ENCODE measurements at places on chromosomes 2 and 18.
A peak's percentile ranks its signal among the peaks of the same experiment; 100 is the strongest.

GRCh38 chr18:41645589-41646360 is 309.3 kb upstream of the PIK3C3 start:
- no peak for DNase-seq

DNA sequence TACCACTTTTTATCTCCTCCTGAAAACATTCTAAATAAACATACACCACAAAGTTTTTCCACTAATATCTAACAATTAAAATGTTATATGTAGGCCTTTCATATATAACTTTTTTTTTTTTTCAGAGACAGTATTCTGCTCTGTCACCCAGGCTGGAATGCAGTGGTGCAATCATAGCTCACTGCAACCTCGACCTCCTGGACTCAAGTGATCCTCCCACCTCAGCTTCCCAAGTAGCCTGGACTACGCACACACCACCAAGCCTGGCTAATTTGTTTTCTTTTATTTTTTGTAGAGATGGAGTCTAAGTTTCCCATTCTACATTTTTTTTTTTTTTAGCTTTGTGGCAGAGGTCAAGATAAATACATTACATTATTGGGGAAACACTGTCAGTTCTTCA is 1612.6 kb upstream of the NXPH2 start:
- DNase-seq: no peak

GRCh38 chr2:238900511-238900910 is 52.6 kb downstream of the TWIST2 start:
- no peak for DNase-seq

GRCh38 chr2:133885847-133886246 is 317.6 kb upstream of the NCKAP5 start:
- no peak for DNase-seq

- no peak for DNase-seq
Measured at GRCh38 chr2:42675815-42676214, 88.1 kb downstream of the OXER1 start.

DNA sequence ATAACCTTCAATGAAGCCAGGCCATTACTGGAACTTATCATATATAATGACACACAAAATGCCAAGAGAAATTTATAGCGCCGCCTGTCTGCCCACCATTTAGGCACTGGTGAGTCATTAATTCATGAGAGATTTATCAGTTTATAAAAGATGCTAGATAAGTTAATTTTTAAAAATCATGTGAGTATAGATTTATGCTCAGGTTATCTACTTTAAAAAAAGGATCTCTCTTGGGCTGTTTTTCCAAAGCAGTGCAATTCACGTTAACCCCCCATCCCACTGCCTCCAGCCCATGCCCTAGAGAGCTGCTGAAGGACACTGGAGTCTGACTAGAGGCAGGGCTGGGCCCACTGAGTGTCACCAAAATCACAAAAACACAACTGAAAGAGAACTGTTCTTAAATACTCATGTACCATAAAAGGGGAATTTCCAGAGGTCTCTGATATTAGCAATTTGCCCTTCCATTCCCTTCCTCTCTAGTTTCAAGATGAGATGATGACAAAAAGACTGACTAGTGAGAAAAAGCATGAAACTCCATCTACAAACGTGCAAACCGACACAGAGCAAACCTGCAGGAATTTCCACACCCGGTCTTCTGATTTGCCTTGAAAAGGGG is 160.8 kb downstream of the BCL2 start:
- peak; percentile 64 for DNase-seq

DNA sequence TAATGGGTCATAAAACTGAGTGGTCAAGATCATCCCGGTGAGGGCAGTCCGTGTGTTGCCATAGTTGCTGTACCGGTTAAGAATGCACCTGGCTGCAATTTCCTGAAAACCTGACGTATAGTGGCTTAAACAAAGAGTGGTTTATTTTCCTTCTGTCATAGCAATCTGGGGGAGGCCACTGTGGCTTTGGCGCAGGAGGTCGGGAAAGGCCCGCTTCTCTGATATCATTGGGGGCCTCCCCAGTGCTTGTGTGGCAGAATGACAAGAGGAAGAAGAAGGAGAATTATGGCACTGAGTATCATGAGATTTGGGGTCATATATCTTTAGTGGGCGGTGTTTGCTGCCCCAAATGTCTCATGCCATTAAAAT is 4.4 kb downstream of the C2orf92 start:
- DNase-seq: no peak

- DNase-seq: no peak
Measured at GRCh38 chr2:59353306-59353921, 1112.3 kb upstream of the FANCL start.

GRCh38 chr2:168731616-168732015 is 70.8 kb upstream of the NOSTRIN start:
- no peak for DNase-seq

DNA sequence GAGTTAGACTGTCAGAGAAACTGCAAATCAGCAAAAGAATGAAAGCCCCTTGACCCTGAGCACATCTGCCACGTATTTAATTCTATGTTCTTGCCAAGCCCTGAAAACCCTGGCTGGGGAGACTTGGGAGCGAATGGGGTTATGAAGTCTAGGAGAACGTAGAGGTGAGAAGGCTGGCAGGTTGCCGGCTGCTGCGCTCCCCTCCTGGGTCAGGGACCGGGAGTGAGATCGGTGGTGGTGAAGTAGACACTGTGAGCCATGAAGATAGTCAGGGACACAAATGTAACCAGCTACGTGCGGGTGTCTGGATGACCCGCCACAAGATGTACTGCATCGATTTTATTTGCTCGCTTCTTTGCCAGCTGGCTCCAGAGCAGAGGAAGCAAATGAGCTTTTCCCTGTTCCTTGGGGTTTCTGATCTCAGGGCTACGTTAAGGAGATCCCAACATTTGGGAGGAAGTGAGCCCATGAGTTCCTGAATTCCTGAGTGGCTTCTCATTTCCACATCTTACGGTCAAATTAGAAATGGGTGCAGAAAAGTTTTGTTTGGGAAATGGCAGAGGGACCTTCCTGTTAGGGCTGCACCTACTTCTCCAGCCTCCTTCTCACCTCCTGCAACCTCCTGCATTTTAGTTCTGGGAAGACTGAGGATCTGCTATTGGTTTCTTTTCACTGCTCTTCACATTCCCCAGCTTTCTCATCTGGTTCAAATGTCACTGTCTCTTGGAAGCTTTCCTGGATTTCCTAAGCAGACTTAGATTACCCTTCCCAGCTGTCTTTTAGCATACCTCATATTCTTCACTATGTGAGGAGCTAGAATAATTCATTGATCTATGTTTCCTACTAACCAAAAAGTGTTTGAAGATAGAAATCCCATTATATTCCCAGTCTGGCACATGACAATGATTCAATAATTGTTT is 360.6 kb downstream of the ZNF521 start:
- no peak for DNase-seq

DNA sequence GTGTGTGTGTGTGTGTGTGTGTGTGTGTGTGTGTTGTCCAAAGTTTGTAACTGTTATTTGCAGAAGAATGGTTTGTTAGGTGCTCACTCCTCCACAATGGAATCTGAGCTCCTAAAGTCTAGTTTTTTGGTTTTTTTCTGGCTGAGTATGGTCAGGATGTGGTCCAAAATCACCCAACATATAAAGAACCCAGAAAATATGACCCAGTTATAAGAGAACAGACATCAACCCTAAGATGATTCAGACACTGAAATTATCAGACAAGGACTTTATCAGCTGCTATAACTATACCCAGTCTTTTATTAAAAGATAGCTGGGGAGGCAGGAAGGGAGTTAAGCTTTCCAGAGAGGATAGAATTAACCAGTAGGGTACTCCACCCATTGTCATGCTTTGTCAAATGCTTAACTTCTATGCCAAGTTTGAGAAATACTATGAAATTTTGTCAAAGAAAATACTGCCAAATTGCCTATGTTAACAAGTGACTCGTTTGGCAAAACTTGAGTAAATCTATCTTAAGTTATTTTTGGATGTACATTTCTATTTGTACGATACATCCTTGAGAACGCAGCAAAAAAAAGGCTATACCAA is 57.5 kb downstream of the TANK start:
- DNase-seq: no peak

GRCh38 chr2:10764896-10765295 is 43.5 kb downstream of the ATP6V1C2 start:
- no peak for DNase-seq

GRCh38 chr2:237092920-237093781 is 7.5 kb downstream of the COPS8 start:
- no peak for DNase-seq

DNA sequence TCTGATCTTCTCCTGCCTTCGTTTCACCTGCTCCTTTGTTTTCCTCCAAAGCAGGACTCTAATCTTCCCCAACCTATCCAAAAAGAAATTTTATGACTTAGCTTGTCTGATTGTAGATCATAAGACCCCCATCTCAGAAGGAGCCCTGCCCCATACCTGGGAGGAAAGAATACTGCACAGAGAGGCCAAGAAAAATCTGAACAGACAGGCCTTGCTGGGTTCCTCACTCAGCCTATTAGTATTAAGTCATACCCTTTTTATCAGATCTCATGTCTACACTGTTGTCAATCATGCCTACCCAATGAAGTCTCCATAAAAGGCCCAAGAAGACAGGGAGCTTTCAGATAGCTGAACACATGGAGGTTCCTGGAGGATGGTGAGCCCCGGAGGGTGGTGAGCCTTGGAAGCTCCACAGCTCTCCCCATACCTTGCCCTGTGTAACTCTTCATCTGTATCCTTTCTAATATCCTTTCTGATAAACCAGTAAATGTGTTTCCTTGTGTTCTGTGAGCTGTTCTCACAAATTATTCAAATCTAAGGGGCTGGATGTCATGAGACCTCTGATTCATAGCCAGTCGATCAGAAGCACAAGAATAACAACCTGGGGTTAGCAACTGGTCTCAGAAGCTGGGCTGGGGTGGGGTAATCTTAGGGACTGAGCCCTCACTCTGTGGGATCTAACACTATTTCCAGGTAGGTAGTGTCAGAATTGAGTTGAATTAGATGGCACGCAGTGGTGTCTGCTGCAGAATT is 108.8 kb downstream of the SPOPL start:
- no peak for DNase-seq

DNA sequence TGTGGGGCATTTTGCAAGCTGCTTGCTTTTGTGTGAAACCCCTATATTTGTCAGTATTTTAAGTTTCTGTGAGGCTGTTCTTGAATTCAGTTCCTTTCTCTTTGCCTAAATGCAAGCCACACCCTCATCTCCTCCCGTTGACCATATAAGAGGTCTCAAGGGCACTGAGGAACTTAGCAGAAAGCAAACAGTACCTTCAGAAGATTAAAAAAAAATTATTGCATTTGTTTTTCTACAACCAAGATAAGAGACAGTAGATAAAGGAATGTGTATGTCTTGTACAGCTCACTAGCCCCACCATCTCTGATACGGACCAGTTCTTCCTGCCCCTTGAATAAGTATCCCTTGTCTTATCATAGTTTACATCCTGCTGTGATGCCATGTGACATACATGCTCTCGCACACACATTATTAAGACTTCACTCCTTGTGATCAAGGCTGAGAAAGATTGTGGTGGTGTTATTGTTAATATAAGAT is 64.2 kb downstream of the NPAS2 start:
- no peak for DNase-seq

DNA sequence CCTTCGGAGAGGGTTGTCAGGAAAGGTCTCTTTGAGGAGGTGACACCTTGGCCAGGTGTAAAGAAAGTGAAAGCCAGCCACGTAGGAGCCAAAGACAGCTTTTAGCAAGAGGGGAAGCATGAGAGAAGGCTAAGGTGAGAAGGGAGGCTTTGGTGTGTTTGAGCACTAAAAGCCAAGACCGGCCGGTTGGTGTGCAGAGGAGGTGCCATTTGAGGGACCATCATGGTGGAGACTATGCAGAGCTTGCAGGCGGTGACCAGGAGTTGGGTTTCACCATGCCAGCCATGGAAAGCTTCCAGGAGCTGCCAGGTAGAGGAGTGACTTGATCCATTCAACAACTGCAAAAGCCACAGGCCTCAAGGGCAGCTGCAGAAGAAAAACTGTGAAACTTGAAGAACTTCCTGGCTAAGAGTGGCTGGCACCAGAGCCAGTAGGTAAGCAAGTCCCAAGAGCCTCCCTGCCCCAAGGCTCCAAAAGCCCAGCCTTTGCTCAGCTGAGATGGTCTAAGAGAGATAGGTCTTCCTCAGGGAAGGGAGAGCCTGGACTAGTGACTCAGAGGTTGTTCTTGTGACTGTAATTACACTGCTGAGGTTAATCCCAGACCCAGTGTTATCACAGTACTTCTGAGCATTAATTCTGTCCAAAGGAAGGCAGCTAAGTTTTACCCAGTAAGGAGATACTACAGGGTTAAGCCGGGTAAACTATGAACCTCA is 319.0 kb downstream of the BCL11A start:
- no peak for DNase-seq

DNA sequence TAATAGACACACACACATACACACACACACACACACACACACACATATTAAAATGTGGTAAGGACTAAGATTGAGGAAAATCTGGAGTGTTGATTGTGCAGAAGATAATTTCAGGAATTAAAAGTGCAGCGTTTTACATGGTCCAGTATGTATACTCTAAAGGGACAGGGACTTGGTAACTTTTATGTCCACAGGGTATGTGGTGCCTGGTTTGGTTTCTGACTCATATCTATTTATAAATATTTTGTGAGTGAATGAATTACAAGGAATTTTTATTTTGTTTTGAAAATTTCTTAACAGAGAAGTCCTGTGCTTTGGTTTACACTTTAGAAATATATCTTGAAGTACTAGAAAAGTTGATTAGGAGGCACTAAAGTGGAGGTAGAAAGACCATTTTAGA is 287.7 kb upstream of the NXPH2 start:
- DNase-seq: no peak

Data from stimulated activated CD4-positive, alpha-beta T cell treated with anti-CD3 and anti-CD28 coated beads, Interleukin-2, amount 100 ng/mL, for 24 hours (primary cell).